Cortex of kidney (tissue), 1 donor: ENCODE measurements at places on chromosomes 13 and 19.

DNA sequence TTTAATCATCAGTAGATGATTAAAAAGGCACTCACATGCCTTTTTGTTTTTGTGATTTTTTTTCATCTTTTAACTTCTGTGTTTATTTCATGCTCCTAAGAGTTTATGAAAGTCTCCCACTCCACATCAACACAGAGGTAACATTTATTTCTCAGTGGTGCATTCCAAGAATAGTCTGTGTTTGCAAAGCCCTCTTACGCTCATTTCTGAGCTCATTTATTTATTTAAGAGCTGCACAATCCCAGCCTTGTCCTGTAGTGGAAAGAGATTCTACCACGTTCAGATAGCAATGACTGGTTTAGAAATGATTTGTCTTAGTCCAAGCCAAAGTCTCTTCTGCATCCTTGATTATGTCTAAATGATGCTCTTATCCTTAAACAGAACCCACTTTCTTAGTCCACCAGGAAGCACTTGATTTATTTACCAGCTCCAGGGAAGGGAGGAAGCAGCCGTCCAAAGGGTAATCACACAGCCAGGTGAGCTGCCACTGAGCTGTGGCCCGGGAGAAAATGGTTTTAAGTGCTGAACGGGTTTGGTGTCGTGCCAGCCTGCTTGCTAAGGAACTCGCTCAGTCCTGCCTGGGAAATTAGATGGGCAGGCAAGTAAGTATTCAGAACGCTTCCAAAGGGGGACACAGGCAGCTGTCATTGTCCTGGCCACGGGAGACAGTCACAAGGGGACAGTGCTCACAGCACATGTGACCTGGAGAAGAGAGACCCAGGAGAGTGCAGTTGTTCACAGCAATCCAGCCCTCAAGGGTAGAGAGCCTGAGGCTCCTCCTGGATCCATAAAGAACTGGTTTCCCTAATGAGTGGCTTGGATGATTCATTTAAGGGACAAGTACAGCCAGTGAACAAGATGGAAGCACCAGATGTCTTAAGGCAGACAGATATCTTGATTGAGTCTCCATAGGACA, 131.8 kb upstream of the WASF3 start:
- DNase-seq, result no peak

- DNase-seq, result no peak
These were observed 50.8 kb upstream of the PCDH8 start for GRCh38 chr13:52899206-52899605.

DNA sequence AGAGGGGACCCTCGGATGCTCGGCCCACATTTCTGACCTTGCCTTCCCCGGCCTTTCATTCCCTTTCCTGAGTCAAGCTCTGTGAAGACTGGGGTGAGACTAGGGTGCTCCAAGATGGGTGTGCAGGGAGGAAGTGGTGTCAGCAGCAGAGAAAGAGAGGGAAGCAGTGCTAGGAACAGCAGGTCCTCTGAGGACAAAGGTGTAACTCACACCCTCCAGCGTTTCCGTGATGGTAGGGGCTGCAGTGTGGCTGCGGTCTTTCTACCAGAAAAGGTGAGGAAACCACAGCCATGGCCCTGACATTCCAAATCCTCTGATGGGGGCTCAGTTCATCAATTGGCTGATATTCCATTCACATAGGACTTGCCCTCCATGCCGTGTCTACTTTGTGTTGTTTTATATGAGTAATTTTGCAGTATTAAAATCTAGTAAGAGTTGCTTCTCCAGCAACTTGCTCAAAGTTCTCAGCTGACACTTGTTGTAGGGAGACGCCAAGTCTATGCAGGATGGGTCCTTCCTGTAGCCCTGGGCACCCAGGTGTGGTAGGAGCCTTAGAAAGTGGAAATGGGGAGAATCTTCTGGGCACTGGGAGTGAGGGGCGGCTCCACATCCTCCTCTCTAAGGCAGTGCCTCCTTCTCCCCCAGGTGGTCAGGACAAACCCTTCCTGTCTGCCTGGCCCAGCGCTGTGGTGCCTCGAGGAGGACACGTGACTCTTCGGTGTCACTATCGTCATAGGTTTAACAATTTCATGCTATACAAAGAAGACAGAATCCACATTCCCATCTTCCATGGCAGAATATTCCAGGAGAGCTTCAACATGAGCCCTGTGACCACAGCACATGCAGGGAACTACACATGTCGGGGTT, 1.6 kb downstream of the KIR3DL1 start:
- DNase-seq, result no peak

- no peak for DNase-seq
These were observed 447.4 kb downstream of the EFNB2 start for GRCh38 chr13:106088085-106088484.

- no peak for DNase-seq
These were observed 6.6 kb downstream of the FSTL3 start for GRCh38 chr19:682678-683320.

- no peak for DNase-seq
These were observed 5.3 kb downstream of the FGF21 start for GRCh38 chr19:48760504-48761205.
